ENCODE measurements at places on chromosomes 2 and 18.

- DNase-seq = no peak
Observed at GRCh38 chr18:79736230-79736629, 56.6 kb downstream of the CTDP1 start.

DNA sequence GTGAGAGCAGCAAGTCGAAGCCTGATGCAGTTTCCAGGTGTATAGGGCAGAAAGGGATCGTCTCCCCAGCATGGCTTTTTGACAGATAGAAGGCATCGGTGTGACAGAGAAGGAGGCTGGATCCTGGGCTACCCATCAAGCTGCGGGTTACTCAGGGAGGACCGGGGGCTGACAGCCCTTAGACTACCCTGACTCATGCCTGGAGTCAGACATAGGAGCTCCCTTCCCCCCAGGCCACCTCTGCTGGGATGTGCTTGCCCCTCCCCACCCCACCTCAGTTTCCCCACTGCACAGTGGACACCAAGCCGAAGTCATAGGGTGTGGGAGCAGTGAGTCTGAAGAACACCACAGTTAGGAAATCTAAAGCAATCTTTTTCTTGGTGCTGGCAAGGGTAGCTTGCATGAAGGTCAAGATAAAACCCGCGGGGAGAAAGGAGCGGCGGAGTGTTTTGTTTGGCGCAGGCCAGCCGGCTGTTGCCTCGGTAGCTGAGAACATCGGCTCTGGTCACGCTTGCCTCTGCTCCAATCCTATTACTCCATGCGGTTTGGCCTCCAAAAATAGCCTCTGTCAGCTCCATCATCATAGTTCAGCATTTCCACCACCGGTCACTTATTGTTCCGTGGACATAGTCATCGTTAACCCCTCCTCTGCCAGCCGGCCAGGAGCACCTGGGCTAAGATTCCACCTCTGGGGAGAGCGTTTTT lies 169.2 kb upstream of the GLI2 start:
- no peak for DNase-seq

GRCh38 chr2:59798687-59799232 lies 754.7 kb downstream of the BCL11A start:
- DNase-seq = no peak

- no peak for DNase-seq
Observed at GRCh38 chr2:106563195-106563594, 76.0 kb downstream of the CD8B2 start.

DNA sequence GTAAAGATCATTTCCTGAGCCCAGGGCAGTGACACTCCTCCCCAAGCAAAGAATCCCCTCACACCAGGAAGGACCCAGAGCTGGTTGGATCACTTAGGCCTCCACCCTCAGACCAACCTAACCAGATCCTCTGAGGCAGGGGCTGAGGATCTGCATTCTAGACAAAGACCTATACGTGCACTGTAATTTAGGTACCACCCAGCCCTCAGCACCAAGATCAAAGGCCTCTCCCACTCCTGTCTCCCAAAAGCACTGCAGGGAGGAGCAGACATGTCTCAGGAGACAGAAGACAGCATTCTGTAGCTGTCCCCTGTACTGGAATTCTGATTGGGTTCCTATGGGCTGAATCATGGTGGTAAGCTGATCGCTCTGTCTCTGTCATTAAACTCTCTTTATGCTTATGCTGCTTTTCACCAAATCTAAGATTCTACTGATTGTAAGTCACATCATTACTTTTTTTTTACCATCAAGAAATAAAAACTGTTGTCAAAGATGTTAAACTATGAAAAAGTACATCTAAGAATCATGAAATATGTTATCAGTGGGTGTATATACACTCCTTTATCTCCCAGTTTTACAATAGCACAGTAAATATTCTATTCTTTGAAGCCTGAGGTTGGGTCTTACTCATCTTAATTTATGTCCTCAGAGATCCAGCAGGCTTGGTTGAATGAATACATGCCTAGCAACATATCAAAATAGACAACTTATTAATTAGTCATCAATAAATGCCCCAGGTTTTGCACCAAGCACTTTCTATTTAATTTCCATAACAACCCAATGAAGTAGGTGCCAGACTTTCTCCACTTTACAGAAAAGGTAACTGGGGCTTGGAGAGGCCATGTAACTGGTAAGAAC lies 28.3 kb downstream of the MCFD2 start:
- DNase-seq = no peak

DNA sequence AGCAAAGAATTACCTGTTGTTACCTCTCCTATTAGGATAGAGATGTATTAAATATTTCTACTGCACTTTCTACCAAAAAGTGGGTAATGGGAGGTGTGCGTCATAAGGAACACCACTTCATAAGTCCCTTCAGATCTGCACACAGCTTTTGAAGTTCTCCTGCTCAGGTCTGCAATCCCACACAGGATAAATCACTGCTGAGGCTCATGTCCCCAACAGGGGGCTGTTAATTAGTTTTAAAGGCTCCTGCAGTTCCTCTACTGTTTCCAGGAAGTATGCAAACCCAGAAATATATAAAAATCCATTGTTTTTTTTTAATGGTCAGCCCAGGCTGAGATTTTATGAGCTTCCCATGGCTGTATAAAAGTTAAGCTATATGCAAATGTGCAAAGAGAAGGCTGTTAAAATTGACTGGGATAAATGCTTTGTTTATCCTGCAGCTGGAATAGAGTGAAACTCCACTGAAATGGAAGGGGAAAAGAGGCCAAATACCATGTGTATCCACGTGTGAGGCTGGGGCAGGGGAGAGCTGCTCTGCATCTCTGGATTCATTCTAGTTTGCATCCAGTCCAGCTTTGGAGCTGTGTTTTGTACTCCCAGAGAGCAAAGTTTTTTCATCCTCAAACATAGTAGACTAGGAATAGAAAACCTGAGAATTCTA lies 903.7 kb downstream of the TDRD15 start:
- no peak for DNase-seq

- no peak for DNase-seq
Observed at GRCh38 chr2:78521938-78522337, 503.6 kb upstream of the REG3G start.

DNA sequence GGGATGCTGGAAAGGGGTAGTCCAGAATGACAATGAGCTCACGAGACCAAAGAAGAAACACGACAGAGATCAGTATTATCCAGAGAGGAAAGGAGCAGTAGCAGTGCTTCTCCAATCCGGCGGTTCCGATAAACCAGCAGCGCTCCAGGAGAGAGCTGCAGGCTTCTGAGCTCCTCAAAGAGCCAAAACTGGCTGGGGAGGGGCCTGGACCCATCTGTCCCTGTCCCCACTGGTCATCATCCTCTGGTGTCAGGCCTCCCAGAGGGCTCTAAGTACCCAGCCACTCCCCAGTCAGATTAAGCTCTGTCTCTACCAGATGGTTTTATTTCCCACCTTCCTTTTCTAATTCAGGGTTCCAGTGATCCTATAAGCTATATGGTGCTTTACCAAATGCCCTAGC lies 23.2 kb downstream of the DNAJC27 start:
- no peak for DNase-seq

DNA sequence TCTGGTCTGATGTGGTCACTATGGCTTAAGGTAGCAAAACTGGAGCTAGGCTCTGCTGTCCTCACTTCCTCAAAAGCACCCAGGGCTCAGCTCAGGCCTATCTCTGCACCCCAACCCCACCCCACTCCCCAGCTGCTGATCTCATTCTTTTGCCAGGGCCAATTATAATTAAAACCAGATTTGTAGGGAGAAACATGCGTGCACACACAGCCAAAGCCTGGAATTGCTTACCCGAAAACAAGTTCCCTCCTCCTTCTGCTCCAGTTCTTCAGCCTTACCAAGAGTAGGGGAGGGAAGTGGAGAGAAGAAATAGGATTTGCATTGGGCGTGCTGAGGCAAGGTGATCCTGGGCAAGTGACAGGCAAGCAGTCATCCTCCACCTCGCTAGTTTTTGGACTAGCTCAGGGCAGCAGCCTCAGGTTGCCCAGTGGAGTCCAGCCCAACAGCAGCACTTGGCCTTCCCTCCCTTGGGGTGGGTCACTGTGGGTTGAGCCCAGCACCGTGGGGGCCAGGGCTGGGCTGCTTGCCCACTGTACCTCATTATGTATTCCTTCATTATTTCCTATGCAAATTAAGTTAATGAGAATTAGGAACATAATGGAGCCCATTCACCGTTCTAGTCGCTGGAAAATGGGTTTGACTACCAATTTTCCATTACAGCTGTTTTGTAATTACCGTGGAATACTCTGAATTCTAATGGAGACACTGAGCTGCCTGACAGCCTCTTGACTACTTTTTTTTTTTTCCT lies 199.1 kb upstream of the CELF4 start:
- DNase-seq = no peak

GRCh38 chr2:158997037-158997790 lies 28.8 kb downstream of the TANC1 start:
- DNase-seq = no peak

DNA sequence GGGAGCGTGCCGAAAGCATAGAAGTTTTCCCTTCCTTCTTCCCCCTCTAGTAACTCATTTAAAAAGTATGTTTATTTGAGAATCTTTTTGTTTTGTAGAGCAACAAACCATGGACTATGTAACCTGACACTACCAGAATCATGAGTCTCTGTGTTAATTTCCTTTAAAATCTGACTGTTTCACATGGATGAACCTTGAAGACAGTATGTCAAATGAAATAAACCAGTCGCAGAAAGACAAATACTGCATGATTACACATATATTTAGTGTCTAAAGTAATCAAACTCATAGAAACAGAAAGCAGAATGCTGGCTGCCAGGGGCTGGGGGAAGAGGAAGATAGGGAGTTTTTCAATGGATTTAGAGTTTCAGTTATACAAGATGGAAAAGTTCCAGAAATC lies 32.3 kb downstream of the PTPN2 start:
- no peak for DNase-seq

GRCh38 chr2:168920504-168921157 lies 19.5 kb downstream of the G6PC2 start:
- DNase-seq = no peak

GRCh38 chr2:98541906-98542305 lies 66.4 kb downstream of the COA5 start:
- DNase-seq = no peak

DNA sequence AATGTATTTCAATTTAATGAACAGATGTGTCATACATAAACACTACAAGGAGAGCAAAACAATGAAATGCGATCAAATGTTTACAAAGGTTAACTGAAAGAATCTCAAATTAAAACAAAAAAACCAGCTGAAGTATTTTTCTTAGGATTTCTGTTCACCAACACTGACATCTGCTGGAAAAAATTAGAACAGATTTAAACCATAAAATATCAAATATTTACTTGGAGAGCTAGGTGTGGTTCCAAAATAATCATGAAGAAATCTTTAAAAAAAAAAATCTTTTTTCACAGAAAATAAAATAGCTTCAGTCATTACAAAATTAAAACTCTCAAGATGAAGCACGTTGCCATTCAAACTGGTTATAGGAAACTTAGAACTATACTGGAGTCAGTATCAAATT lies 13.8 kb downstream of the MMADHC start:
- no peak for DNase-seq

GRCh38 chr2:48279344-48280090 lies 250.4 kb upstream of the STON1 start:
- DNase-seq = no peak

DNA sequence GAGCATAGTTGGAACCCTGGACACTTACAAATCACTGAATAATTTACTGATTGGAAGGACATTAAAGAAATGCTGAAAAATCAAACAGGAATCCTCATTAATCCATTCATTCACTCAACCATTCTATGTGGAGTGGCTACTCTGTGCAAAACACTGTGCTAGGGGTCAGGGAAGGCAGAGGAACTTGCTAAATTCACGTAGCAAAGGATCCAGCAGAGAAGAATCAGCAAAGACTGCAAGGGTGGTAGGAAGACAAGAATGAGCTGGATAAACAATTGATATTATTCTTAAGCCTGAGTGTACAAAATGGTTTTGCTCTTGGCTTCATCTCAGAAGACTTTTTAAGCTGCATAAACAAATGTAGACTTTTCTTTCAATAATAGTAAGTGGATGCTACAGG lies 164.3 kb upstream of the CAVIN2 start:
- no peak for DNase-seq

- no peak for DNase-seq
Observed at GRCh38 chr2:220134756-220135534, 507.5 kb downstream of the SLC4A3 start.

- no peak for DNase-seq
Observed at GRCh38 chr2:180604077-180604476, 376.3 kb upstream of the UBE2E3 start.

GRCh38 chr2:71844967-71845366 lies 302.7 kb downstream of the CYP26B1 start:
- no peak for DNase-seq

- DNase-seq = no peak
Observed at GRCh38 chr2:128439791-128440665, 121.4 kb upstream of the HS6ST1 start.

DNA sequence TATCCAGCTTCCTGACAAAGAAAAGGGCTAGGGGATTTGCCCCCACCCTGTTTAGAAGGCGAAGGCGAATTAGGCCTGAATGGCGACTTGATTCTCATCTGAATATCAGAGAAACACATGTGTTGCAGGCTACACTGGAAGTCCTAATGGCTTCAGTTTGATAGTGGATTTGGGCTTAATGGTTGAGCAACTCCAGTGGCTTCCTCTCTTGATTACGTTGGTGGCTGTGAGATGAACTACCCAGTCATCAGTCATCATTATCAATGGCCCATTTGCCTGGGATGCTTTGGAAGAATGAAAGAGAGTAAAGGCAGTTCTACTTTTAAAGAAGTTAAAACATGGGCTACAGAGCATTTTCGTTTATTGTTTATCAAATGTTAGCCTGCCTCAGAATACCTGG lies 60.9 kb upstream of the IL1R1 start:
- DNase-seq = no peak

GRCh38 chr18:63477200-63477599 lies 442 bp downstream of the SERPINB5 start:
- DNase-seq = no peak

DNA sequence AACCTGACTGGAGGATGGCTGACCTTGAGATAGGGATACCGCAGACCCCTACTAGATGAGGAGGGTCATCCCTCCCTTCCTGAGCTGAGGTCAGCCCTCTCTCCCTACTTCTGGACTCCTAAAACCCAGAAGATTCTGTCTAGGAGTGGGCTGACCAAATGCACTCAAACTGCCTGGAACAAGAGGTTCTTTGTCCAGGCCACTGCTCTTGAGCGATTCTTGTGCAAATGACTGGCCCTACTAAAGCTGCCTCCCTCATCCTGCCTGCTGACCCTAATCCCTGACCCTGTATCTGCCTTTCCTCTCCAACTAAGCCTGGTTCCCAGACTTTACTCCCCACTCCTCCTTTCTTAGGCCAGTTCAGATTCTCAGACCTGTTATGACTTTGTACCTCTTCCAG lies 56.2 kb downstream of the EFR3B start:
- no peak for DNase-seq

GRCh38 chr2:8577573-8577972 lies 104.3 kb upstream of the ID2 start:
- no peak for DNase-seq

Measured in cortex of kidney (tissue), 1 donor.